ENCODE measurements at places on chromosomes 12 and 14. TPM values are rescaled to one million over a fixed set of nuclear protein-coding genes. Genes with fewer than 3 reads are reported as not detected.

DNA sequence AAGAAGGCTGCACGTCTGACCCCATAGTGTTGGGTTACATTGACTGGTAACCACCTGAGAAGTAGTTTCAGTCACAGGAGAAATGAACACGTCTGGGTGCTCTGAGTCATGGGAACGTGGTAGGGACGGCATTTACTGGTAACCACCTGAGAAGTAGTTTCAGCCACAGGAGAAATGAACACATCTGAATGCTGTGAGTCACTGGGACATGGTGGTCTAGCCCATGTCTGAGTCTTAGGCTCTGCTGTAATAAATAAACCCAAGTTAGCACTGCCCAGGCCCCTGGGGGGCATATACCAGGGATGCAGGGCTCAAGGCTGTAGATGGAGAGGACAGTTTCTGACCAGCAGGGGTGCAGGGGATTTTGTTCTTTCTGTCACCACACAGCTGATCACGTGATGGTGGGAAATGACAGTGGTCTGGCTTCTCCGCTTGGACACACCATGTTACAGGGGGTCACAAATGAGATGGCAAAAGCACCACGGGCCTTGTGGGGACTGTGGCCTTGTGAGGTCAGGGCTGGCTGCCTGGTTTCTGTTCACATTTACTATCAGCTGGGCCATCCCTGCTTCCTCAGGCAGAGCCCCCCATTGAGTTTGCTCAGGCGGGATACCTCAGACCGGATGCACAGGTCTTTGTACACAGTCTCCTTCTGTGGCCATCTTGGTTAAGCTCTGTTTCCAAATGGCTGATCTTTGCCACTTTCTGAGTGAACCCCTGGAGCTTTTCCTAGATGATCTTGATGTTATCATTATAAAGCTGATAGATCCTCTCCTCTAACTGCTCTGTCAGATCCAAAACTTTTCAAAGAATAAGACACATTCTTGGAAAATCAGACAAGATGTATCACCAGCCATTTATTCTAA lies 9.8 kb upstream of the C12orf42 start:
- no peaks in the 10 kb centered on the region for H3K4me1 ChIP-seq
- no peak overlapping the region for H3K4me3 ChIP-seq
- DNase-seq, result no peak

GRCh38 chr12:88958946-88959345 lies 378.7 kb upstream of the KITLG start:
- no peaks in the 10 kb centered on the region for H3K36me3 ChIP-seq
- H3K4me3 ChIP-seq, result no peak overlapping the region
- H3K27me3 ChIP-seq, result no peaks in the 10 kb centered on the region
- H3K4me1 ChIP-seq, result no peaks in the 10 kb centered on the region
- H3K27ac ChIP-seq, result no peak overlapping the region

Gene CRADD
- 51.0 TPM for total RNA-seq

DNA sequence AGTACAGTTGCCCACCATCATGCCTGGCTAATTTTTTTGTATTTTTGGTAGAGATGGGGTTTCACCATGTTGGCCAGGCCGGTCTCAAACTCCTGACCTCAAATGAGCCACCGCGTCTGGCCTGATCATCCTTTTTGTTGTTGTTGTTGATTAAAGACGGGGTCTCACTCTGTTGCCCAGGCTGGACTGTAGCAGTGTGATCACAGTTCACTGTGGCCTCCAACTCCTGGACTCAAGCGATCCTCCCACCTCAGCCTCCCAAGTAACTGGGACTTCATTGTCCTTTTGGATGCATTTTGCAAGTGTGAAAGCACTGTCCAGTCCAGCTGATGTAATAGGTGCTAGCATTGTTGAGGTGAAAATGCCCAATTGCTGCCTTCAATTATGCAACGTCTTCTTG lies 27.1 kb upstream of the ATXN2 start:
- H3K27ac ChIP-seq, result no peak overlapping the region

- H3K27ac ChIP-seq, result no peak overlapping the region
- no peaks in the 10 kb centered on the region for H3K4me1 ChIP-seq
- no peak overlapping the region for H3K4me3 ChIP-seq
- peaks cover 18% of the 10 kb centered on the region for H3K27me3 ChIP-seq
Measured at GRCh38 chr14:94161058-94161457, 13.1 kb upstream of the PPP4R4 start.

- H3K27ac ChIP-seq, result no peak overlapping the region
- H3K27me3 ChIP-seq, result no peaks in the 10 kb centered on the region
- H3K4me3 ChIP-seq, result no peak overlapping the region
- no peaks in the 10 kb centered on the region for H3K36me3 ChIP-seq
Measured at GRCh38 chr14:100622224-100622623, 35.0 kb upstream of the BEGAIN start.

GRCh38 chr14:73680821-73681220 lies 33.4 kb downstream of the PNMA1 start:
- H3K4me1 ChIP-seq, result no peaks in the 10 kb centered on the region
- H3K27ac ChIP-seq, result no peak overlapping the region
- H3K36me3 ChIP-seq, result no peaks in the 10 kb centered on the region
- no peak for DNase-seq
- H3K27me3 ChIP-seq, result no peaks in the 10 kb centered on the region
- no peak overlapping the region for H3K4me3 ChIP-seq

Measured in tibial nerve (tissue), 4 donors.